ENCODE measurements at places on chromosomes 11 and 22.
A peak's percentile ranks its signal among the peaks of the same experiment; 100 is the strongest.

GRCh38 chr11:113736323-113736722 lies 30.2 kb upstream of the TMPRSS5 start:
- DNase-seq = no peak

DNA sequence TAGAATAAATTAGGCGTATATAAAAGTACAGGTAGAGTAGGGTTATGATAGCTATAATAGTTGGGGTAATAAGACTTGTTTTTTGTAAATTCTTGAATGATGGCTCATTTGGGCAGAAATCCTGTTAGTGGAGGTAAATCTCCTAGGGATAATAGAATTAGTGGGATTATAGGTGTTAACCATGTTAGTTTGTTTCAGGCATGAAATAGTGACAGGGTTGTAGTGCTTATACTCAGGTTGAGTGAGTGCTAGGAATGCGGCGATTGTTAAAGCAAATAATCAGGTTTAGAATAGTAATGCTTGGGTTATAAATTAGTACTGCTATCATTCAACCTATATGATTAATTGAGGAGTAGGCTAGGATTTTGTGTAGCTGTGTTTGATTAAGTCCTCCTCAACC lies 297.1 kb downstream of the DYNC2H1 start:
- DNase-seq = no peak

DNA sequence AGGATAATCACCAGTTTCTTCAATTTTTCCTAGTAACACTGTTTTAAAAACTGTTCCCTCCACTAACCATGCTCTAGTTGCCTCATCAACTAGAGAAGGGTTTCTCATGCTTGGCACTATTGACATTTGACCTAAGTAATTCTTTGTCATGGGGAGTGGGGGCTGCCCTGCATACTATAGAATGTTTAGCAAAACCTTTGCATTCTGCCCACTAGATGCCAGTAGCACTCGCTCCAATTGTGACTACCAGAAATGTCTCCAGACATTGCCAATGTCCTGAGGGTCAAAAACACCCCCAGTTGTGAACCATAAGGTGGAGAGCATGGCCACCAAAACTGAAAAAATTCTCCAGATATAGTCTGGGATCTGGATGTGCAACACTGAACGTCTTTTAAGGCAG lies 27.6 kb upstream of the BMAL1 start:
- no peak for DNase-seq

GRCh38 chr22:35792506-35792905 lies 74.8 kb downstream of the APOL5 start:
- DNase-seq = no peak

DNA sequence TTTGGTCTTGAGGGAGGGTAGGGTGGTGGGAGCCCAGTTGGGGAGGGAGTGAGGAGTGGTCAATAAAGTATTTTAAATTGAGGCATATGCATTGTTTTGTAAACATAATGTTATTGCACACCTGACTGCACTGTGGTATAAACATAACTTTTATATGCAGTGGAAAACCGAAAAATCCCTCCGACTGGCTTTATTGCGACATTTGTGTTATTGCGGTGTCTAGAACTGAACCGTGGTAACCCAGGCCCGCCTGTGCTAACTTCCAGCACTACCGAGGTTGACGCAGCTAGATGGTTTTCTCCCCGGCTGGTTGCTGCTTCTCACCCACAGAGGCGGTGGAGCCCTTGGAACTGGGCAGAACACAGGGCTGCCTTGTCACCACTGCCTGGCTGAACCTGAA lies 7.6 kb upstream of the RNH1 start:
- no peak for DNase-seq

DNA sequence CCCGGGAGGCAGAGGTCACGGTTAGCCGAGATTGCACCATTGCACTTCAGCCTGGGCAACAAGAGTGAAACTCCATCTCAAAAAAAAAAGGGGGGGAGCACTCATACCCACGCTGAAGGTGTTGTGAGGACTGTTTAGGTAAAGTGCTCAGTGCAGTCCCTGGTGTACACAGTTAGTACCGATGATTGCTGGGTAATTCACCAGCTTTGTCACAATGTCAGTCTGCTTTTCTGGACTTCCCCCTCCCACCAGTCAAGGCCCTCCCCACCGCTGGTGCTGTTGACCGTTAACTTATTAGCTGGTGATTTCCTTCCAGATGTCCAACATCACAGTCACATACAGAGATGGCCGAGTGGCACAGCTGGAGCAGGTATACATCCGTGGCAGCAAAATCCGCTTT lies 11.9 kb downstream of the SNRPD3 start:
- no peak for DNase-seq

DNA sequence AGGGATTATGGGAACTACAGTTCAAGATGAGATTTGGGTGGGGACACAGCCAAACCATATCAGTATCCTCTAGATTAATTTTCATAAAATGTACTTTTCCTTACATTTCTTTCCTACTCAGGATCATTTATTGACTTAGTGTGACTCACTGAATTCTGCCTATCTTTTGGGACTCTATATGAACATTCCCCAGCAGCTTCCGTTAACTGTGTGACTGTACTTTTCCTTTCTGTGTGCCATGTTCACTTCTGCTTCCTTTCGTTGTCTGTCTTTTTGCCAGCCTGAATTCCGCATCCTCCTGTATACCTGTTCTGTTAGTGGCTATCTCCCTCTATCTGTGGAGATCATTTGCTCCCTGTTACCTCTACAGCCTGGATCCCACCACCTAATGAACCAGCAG lies 48.8 kb downstream of the SPECC1L start:
- no peak for DNase-seq

GRCh38 chr11:123183391-123184099 lies 11.5 kb downstream of the CLMP start:
- no peak for DNase-seq

- DNase-seq = peak; percentile 28
Observed at GRCh38 chr11:18588297-18589252, at the start of gene UEVLD. Gene UEVLD, minus strand, starts transcription at chr11:18588734. Its CDS starts 80 bp downstream, at chr11:18588654.

DNA sequence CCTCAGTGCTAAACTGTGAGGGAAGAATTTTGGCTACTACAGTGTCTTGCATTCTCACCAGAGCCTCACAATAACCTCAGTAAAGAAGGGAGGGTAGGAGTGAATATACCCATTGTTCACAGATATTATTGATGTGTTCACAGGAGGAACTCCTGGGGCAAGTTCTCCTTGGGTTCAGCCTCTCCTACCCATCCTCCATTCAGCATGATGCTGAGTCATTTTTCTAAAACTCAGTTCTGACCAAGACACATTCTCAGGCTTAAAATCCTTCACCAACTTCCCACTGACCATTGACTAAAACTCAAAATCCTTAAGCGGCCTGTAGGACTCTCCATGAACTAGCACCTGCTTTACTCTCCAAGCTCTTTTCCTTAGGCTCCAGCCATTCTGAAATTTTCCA lies 48.7 kb downstream of the SYTL2 start:
- no peak for DNase-seq

- DNase-seq = no peak
Observed at GRCh38 chr11:121479698-121480238, 27.0 kb upstream of the SORL1-AS1 start.

DNA sequence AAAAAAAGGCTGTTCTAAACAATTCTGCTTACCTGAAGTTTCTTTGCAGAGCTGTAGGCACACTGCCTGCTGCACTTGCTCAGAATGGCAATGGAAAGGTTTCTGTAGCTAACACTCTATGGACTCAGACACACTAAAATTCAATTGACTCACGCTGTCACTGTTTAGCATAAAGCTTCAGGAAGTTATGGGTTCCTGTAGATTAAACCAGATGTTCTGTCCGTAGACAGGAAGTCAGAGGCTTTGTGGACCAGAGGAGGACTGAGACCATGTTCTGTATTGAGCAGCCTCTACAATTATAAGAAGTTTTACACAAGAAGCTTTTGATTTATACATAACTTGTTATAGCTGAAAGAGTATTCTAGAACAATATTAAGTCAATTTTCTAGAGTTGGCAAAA lies 70.4 kb downstream of the GLYATL1 start:
- no peak for DNase-seq

DNA sequence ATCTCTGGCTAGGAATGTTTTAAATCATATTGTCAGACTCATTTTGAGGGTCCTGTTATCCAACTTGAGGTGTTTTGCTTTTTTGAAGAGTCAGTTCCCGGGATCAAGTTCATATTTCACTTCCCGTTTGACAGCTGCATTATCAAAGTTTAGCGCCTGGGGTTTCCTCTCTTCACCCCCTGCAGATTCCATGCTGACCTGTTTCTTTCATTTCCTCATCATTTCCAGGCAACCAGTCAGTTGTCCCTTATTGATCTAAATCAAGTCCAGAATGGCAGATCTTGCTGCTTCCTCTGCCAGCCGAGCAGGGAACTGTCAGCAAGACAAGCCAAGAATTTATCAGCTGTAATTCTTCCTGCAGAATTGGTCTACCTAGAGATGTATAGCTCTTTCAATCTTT lies 197.6 kb upstream of the SYN3 start:
- DNase-seq = no peak

- no peak for DNase-seq
Observed at GRCh38 chr11:132036746-132037466, 666.5 kb downstream of the NTM start.

GRCh38 chr11:64121663-64122410 lies 44.1 kb downstream of the MACROD1 start:
- DNase-seq = no peak

DNA sequence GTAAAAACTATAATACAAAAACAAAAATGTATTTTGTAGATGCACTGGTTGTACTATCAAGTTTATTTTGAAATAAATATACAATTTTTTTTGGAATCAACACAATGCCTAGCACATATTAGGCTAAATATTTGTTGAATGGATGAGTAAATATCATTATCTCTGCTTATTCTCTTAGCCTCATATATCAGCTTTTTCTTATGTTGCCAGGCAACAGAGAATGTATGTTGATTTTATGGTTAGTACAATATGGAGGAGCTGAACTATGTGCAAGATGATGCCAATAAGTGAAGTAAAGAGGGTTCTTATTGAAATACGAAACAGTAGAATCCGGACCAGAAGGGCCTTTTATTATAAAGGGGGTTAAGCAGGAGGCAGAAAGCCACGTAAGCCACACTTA lies 94.9 kb downstream of the FAR1 start:
- no peak for DNase-seq

DNA sequence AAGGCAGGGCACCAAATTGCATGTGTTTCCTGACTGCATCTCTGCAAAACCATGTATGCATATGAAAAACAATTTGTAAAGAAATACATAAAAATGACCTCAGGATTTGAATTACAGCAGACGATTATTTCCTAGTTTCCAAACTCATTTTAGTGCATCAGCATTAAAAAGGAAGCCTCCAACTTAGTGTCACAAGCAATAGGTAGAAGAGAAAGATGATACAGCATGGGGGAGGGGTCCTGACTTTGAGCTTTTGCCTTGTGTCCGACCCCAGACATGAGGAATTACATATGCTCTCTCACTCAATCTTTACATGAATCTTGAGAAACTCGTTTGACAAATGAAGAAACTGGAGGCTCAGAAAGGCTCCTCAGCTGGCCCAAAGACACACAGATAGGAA lies 294.6 kb upstream of the NARS2 start:
- DNase-seq = no peak

DNA sequence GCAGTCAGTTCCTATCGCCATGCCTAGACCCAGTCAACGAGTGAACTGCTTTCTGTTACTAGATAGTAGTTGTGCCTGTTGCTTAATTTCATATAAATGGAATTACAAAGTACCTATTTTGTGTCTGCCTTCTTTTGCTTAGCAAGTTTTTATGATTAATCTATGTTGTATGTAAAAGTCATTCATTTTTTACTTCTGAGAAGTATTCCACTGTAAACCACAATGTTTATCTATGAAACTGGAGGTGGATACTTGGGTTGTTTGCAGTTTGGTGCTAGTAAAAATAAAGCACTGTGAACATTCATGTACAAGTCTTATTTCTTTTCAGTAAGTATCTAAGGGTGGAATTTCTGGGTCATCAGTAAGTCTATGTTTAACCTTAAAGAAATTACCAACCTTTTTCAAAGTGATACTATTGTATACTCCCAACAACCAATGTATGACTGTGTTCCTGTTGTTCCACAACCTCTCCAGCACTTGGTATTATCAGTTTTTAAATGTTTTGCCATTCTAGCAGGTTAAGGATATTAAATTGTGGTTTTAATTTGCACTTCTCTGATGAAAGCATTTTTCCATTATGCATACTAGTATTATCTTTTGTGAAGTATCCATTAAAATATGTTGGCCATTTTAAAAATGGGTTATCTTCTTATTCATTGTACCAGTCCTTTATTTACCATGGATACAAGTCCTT lies 68.2 kb downstream of the DNAJC24 start:
- DNase-seq = no peak

GRCh38 chr11:31764766-31765165 lies 46.4 kb downstream of the PAX6 start:
- DNase-seq = no peak

All from effector CD8-positive, alpha-beta T cell (primary cell).